ENCODE measurements at places on chromosomes 2 and 18.

DNA sequence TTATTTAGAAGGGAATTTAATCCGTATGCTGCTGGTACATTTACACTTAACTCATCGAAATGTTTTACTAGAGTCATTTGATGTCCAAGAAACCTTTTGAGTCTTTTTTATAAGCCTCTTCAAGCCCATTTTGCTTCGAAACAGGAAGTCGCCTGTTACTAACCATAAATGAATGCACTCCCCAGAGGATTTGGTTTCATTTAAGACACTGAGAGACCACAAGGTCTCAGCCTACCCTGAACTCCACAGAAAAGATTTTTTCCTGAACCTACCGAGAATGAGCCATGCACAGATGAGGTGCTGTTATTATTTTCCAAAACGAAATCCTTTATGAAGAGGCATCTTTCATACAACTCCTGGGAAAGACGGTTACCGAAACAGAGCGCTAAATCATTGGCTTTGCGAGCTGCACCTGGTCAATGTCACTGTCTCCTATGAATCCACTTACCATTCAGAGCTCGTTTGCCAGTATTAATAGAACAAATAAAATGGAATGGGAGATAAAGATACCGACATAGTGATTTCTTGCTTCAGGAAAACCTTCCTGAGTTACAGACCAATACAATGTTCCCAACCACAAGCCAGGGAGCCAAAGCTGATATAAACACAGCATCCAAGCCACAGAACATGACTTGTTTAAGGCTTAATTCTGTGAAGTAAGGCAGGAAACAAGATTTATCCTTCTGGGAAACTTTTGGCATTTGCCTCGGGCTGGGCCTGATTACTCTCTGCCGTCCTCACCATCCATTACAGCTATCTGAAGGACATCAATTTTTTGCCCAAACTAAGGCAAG, 382.1 kb downstream of the OSR1 start:
- peak; percentile 94 for DNase-seq

DNA sequence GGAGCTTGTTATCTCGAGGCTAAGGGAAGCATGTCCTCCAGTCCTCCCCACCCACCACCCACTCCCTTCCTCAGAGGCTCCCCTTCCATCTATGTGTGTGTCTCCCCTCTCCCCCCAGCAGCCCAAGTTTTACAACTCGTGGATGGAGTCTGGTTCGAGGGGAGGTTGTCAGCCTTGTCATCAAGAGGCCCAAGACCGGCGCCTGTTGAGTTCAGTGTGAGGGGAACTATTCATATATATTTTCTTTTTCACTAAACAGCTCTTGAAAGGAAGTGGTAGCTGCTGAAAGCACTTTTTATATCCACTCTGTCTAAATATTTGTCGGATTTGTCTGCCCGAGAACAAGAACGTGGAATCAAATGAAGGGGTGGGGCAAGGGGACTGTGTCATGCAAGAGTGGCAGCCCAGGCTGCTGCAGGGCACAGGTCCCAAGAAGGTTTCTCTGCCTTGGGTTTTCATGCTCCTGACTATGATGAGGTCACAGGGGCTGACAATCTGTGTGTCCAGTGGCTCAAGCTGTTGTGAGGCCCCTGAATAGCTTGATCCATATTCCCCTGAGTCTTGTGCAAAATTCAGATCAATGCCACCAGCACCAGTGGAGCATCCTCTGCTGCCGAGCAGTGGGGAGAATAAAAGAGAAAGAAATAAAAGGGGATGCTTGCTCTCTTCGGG, 35.0 kb downstream of the NRP2 start:
- DNase-seq, result no peak

DNA sequence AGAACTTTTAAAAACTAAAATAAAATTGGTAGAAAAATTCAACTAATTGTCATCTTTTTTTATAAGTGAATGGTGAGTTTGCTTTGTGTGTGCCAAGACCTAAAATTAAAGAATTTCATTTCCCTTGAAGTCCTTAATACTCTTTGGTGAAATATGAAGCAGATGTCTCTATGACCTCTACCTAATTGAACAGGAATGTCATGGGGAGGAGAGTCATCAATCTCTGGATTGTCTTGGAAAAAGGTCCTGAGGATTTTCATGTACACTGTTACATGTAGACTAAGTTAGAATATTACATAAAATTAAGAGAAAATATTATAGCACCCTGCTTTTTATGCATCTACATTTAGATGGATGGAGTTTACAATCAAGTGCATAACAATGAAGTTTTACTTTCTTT, 177.9 kb upstream of the LRP1B start:
- DNase-seq, result no peak

GRCh38 chr2:238644095-238645081, 203.5 kb upstream of the TWIST2 start:
- DNase-seq, result peak; percentile 98

DNA sequence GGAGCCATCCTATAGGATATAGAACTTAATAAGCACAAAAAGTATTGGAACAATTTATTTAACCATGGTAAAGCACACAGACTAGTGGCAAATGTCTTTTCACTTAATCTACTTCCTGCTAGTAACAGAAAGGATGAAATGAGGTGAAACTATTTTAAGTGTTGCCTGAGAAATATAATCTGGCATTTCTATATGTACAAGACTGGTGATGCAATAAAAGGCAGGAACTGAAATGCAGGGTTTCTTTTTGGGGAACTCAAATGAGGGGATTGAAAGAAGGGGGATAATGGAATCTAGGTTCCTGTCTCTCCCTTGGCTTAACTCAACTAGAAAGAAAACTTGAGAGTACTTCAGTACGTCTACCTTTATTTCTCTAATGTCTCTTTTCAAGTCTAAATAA, 122.3 kb downstream of the MEMO1 start:
- DNase-seq, result no peak

- peak; percentile 99 for DNase-seq
These were observed 116.0 kb downstream of the COPS8 start for GRCh38 chr2:237201461-237202287.

DNA sequence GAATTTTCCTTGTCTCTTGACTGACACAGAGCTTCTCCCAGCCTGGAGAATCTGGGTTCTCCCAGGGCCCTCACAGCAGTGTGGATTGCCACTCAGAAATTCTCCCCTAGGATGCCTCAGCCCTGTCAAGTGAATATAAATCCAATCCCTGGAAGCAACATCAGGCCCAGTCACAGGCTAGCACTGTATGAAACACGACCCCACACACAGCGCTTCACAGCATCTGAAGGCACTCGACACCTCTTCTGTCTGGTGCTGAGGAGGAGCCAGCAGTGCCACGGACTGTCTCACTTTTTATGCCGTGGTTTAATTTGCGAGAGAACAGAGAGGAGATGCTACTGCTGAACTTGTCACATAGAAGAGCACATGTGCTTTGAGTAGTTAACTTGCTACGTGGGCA, 164.5 kb downstream of the NAPG start:
- DNase-seq, result no peak

DNA sequence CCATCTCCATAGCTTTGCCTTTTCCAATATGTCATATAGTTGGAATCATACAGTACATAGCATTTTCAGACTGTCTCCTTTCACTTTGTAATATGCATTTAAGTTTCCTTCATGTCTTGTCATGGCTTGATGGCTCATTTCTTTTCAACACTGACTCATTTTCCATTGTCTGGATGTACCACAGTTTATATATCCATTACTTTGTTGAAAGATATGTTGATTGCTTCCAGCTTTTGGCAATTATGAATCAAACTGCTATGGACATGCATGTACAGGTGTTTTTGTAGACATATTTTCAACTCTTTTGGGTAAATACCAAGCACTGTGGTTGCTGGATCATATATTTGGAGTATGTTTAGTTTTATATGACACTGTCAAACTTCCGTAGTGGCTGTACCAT, 26.3 kb downstream of the ACSL3 start:
- DNase-seq, result peak; percentile 56

DNA sequence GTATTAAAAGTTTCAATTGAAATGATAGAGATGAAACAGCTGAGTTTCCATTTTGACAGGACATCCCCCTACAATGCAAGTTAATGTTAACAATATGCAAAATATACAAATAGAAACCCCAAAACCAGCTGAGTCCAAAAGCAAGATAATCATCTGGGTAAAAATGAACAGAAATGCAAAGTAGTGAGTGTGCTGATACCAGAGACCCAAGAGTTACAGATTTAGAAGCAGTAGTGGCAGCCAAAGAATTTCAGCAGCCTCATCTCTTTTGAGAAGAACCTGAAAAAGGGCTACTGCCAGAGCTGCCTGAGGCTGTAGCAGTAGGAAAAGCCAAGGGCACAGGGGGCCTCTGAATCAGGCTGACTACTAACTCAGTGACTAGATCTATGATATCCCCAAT, 82.6 kb downstream of the THADA start:
- DNase-seq, result no peak
